Left lung (tissue), 14 donors: ENCODE measurements at places on chromosomes 5 and 9. TPM values are rescaled to one million over a fixed set of nuclear protein-coding genes. Genes with fewer than 3 reads are reported as not detected.

The SLC45A2 gene
- polyA plus RNA-seq: 0.16 TPM

The DOCK8 gene
- polyA plus RNA-seq: 8.9 TPM

The DHFR gene
- 50.6 TPM for polyA plus RNA-seq

The IL4 gene
- polyA plus RNA-seq: 0.84 TPM

The SMIM33 gene
- polyA plus RNA-seq: 0.07 TPM

The SPACA9 gene
- 10.5 TPM for polyA plus RNA-seq

The TMCO6 gene
- 18.7 TPM for polyA plus RNA-seq

The CCDC69 gene
- 6.8 TPM for polyA plus RNA-seq

The BAAT gene
- polyA plus RNA-seq: 0.28 TPM

The NMUR2 gene
- 0.54 TPM for polyA plus RNA-seq

- no peak for DNase-seq
Measured at GRCh38 chr5:31397926-31398557, 133.9 kb downstream of the DROSHA start.

- DNase-seq: no peak
Measured at GRCh38 chr5:67547682-67548081, 351.1 kb upstream of the CD180 start.

GRCh38 chr9:110058304-110058953 is 149.5 kb downstream of the C9orf152 start:
- no peak for DNase-seq

DNA sequence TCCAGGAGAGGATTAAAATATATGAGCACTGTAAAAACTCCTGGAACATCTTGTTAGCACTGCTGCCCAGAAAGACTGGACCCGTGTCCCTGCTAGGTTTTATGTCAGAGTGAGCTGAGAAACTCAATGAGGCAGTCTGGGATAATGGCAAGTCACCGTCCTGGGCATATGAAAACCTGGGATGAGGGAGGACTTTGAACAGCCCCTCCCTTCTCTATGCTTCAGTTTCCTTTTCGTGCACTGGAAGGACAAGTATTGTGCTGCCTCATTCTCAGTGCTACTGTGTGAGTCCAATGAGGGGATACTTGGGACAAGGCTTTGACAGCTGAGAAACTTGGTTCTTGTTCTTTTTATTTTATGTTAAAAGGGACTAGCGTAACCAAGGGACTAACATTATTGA is 143.0 kb upstream of the SHB start:
- no peak for DNase-seq

- no peak for DNase-seq
Measured at GRCh38 chr9:37617832-37618231, 25.4 kb upstream of the TOMM5 start.

DNA sequence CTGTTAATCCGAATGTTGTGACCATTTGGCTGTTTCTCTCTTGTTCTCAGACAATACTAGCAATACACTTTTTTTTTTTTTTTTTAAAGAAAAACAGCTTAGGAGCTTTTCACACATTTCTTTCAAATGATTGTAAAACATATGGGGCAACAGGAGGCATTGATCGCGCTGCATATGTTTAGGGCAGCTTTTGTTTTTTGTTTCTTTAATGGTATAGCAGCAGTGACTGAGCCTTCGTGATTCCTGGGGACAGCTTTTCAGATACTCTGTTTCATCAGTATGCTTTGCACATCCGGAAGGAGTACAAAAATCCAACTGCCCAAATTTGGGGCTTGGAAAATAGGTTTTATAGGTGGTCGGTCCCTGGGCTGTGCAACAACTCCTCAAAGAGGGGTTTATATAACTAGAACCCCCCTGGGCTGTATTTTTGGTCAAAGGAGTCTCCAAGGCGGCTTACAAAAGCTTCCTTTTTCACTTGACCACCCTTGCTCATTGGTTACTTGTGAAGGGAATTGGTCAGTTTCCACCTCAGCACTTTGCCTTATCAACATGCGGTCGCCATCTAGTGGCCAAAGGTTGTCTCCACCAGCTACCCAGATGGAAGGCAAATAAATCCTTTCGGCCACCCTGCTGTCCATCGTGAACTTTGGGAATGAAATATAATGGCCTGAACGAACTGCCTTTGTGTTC is 91.8 kb downstream of the PDE6A start:
- DNase-seq: peak; percentile 75

DNA sequence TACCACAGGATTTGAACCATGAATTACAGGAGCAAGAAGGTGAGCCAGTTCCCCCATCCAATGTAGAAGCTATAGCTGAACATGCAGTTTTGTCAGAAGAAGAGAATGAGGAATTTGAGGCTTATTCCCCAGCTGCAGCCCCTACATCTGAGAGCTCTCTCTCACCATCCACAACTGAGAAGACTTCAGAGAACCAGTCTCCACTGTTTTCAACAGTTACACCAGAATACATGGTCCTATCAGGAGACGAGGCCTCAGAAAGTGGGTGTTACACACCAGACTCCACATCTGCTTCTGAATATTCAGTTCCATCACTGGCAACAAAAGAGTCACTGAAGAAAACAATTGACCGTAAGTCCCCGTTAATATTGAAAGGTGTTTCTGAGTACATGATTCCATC is 40.9 kb downstream of the CMYA5 start:
- no peak for DNase-seq

DNA sequence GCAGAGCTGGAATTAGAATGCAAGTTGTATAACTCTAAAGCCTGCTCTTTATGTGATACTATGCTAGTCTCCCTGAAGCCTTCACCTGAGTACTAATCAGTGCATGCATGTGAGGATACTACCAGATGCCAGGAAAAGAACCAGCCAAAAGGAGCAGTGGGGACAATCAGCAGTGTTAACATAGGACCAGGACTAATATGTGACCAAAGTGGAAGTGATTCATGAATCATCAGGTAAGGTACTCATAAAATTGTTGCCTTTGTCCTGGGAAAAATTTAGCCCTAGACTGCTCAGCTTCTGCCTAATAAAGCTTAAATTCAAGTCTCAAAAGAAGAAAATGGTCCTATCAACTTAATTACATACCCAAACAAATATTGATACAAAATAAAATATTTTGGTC is 13.4 kb upstream of the TSLP start:
- DNase-seq: no peak

- no peak for DNase-seq
Measured at GRCh38 chr9:8860925-8861324, 1061.3 kb upstream of the DMAC1 start.

GRCh38 chr5:14561741-14562140 is 19.9 kb upstream of the OTULINL start:
- DNase-seq: no peak

- DNase-seq: peak; percentile 78
Measured at GRCh38 chr9:121650217-121651007, 1.0 kb upstream of the DAB2IP start.

DNA sequence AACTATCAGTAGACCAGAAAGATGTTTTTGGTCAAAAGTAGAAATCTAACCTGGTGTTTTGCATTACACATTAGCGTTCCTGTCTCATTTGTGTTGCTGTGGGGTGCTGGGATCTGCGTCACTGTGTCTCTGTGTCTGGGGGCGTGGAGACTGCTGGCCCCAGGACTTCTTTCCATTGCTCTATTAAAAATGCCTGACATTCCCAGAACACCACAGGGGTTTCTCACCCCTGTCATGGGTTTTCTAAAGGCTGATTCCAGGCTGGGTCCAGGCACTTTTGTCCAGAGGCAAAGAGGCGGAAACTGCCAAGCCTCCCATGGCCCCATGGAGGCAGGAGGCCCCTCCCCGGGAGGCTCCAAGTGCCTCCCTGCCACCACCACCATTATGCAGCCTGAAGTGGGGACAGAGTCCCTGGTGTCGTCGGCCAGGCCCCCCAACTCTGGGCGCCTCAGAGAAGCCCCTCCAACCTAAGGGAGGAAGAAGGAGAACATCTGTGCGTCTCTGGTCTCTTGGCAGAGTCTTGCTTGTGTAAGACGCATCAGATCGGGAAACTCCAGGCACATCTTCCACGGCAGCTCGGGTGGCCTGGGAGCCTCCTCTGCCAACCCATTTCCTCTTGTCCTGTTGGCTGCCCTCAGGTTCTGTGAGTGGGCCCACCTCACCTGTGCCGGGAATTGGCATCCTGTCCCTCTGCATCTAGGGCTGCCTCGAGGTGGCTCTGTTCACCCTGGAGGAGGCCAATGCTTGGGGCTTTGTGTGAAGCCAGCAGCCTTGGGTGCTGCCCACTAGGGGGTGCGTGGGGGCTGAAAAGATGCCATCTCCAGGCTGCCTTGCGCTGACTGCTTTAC is 13.8 kb upstream of the PLEKHG4B start:
- no peak for DNase-seq

- DNase-seq: no peak
Measured at GRCh38 chr9:78021697-78022096, 9.9 kb downstream of the GNAQ start.

DNA sequence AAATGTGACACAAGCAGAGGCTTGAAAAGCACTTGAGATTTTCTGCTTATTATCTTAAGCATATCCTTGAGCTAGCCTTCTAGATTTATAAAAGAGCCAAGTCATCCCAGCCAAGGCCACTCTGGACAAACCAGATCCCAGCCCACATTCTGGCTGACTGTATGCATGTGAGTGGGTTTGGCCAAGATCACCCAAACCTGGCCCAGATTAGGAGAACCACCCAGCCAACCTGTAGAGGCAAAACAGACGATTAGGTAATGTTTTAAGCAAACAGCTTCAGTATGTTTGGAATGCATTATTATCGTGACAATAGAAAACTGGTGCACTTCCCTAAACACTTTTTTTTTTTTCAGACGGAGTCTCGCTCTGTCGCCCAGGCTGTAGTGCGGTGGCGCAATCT is 151.9 kb downstream of the SPATA31D1 start:
- no peak for DNase-seq

DNA sequence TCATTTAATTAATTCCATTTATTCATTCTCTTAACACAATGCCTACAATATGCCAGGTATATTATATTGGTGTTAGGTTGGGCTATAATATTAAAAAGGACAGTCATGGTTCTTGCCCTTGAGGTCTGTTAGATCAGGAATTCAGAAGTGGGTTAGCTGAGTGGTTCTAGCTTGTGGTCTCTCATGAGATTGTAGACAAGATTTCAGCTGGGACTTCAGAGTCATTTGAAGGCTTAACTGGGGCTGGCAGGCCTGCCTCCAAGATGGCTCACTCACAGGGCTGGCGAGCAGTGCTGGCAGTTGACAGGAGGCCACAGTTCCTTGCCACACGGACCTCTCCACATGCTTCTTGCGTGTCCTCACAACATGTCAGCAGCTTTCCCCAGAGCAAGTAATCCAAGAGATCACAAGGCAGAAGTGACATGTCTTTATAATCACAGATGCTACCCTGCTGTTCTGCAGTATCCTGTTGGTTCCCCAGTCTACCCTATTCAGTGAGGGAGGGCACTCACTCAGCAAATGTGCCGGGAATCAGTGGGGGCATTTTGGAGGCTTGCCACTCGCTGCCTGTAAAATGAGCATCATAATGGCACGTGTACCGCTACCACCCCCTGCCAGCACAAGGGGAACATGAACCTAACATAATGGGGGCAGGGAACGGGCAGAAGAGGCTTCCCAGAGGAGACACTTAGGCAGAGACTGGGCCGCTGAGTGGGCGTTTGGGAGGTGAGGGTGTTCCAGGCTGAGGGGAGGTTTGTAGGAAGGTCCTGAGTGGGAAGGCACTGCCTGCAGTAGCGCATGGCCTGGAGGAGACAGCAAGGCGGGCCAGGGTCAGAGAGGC is 70.0 kb downstream of the EXOSC2 start:
- DNase-seq: no peak

DNA sequence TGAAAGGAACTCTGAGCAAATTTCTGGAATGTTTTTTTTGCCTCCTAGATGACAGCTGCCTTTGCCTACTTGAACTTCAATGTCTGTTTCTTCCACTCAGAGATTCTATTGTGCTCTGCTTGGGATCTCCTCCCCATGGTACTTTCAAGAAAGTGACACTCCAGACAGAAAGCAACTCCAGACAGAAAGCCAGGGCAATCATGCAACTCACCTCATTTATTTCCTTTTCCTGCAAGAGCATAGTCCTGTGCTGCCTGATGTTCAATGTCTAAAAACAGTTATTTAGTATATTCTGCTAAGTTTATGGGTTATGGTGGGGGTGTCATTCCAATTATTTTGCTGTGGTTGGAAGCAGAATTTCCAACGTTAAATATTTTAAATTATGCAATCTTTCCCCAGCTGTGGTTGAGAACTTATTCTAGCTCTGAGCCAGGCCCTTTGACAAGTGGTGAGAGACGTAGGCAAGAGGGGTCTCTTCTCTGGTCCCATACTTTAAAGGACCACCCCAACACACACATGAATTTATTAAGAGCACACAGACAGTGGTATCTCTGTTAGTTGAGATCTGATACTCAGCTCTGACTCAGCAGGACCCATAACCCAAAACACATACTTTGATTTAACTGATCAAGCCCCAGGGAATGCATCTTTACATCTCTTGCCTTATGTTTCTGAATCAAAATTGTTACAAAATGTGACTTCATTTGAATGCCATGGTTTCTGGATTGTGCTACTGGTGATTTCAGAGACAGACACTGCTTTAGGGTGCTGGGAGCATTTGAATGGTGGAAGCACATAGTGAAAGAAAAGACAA is 39.5 kb upstream of the MAMDC2 start:
- DNase-seq: no peak

- no peak for DNase-seq
Measured at GRCh38 chr5:28896949-28897348, 1858.6 kb upstream of the CDH9 start.

DNA sequence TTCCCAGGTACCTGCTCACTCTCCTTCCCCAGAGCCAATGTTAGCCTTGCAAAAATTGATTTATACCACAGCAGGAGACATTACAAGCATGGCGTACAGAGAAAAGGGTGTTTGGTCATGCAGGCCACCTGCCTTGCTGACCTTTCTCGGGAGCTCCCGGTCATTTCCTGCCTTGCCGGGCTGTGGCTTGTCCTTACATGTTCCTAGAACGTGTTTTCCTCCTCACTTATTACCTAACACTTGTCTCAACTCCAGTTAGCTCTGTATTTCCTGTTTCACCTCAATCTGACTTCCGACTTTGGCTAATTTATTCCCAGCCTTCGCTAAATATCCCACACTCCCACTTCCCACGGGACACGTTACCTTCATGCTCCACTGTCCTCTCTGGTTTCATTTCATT is 282.5 kb downstream of the ICE1 start:
- DNase-seq: no peak

GRCh38 chr5:1795506-1795905 is 4.1 kb downstream of the MRPL36 start:
- peak; percentile 73 for DNase-seq

DNA sequence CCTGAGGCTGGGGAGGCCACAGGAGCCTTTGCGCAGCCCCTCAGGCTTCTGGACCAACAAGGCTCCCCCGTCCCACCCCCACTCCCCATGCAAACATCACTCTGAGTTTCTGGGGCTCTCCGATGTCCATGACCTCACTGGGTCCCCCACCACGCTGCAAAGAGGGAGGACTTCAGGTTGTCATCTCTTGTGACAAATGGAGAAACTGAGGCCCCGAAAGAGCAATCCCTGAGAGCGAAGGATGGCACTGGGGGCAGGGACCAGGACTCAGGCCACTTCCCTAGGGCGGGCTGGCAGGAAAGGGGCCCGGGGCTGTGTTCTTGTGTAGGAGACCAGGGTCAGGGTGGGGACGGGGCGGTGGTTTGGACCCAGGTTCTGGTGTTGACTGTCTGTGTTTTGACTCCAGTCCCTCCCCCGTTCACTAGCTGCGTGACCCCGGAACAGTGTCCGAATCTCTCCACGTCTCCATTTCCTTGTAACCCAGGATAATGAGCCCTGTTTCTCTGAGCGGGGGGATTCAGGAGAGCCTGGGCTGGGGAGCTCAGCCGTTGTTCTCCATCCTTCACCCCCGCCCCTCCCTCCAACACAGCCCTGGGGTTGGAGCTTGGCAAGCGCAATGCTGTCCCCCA is 13.9 kb downstream of the FIBCD1 start:
- DNase-seq: no peak
